ENCODE measurements at places on chromosomes 5 and 9.

DNA sequence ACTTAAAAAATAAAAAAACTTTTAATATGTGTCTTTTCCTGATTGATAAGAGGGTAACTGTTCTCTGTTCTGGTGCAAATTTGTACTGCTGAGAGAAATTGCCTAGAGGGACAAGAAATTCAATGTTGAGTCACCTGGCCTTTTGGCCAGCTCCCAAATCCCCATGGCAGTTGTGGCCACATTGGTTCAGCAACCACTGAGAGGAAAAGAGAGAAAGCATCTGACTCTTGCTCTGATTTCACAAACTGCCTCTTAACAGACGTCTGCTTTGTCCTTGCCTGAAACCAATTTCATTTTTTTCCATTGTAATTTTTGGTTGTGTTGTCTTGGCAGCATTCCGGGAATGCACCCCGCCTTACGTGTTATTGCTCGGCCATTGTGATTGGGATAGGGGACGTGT, 42.4 kb downstream of the NTRK2 start:
- DNase-seq, result no peak

DNA sequence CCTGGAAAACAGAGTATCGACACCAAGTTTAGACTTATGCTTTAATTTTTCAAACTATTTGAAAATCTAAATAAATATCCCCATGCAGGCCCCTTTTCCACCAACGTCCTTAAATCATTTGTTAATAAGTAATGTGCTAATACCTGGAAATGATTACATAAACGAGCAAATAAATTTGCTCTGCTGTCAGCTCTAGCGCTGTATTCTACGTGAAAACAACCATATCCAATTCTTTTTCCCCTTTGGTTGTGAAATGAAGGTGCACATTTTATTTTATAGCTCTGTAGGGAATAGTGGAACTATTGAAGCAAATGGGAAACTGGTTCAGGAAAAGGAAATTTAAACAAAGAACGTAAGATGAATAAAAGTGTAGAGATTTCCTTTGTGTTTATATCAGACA, 137.7 kb upstream of the ZNF608 start:
- DNase-seq, result no peak

- no peak for DNase-seq
These were observed 127.8 kb downstream of the MSX2 start for GRCh38 chr5:174852143-174852542.

- DNase-seq, result no peak
These were observed 43.4 kb upstream of the N4BP3 start for GRCh38 chr5:178069909-178070308.

- DNase-seq, result no peak
These were observed 446 bp downstream of the NXNL2 start for GRCh38 chr9:88535226-88536022.

DNA sequence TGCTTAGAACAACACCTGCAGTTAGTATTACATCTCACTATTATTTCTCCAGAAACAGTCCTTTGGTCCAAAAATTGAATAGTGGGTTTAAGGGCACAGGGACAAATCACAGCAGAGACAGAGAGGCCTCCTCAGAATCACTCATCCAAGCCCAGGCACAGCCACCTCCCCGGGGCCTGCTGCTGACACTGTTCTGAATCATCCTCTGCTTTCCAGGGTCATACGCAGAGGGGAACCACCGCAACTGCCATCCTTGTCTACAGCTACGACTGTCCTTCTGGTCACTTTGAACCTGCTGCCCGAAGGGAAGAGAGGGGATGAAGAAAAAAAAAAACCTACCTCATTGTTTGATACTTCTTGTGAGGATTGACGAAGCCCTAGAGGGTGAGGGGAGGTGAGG, 35.3 kb upstream of the MAN2A1 start:
- DNase-seq, result no peak

DNA sequence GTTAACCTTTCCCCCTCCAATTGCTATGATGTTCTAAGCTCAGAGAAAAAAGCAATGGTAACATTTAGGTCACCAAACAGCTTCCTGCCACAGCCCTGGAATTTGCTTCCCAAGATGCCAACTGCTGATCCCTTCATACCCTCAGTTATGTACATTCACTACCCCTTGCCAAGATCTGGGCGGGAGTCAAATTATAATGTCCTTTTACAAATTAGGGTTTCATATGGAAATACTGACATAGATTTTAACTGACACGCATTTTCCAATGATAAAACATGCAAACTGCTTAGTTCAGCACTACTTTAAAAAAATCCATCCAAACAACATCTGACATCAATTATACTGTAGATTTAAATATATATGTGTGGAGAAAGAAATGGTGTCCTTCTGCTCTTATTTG, 5.0 kb downstream of the LOX start:
- DNase-seq, result no peak

GRCh38 chr5:126428421-126428820, 5.2 kb downstream of the GRAMD2B start:
- no peak for DNase-seq

DNA sequence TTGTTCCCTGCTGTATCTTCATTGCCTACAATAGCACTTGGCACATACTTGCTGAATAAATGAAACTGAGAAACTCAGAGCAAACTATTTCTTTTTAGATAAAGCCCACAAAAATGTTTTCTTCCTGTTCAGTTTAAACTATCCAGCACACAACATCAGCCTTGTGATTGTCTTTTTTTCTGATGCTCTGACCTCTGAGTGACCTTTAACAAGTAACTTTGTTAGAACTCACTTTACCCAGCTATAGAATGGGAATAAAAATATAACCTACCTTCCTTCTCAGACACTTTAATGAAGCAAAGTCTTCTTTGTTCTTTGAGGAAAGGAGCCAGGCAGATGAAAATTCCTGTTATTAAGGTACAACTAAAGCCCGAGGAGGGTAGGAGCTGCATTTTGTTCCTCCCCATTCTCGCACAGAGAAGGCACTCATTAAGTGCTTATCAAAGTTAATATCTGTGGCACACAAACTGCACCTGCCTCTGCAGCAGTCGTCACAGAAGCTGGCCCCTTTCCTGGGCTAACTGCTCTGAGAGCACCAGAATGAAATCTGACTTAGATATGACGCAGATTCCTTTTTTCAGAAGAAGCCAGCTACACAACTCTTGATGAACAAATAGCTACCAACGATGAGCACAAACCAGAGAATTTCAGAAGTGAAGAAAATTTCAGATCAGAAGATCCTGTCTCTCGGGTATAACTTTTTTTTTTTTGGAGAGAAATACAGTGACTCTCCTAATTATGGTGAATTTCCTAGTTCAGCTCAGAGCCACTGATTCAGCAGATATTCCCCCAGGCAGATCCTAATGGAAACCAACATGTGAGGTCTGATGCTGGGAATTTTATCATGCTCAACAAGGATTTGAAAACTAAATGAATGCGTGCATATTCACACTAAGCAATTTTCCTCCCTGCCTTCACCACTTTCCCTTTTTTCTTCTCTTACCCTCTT, 31.0 kb upstream of the NR3C1 start:
- DNase-seq, result no peak

- peak; percentile 67 for DNase-seq
These were observed 106.2 kb downstream of the KLHL3 start for GRCh38 chr5:137629646-137630045.

DNA sequence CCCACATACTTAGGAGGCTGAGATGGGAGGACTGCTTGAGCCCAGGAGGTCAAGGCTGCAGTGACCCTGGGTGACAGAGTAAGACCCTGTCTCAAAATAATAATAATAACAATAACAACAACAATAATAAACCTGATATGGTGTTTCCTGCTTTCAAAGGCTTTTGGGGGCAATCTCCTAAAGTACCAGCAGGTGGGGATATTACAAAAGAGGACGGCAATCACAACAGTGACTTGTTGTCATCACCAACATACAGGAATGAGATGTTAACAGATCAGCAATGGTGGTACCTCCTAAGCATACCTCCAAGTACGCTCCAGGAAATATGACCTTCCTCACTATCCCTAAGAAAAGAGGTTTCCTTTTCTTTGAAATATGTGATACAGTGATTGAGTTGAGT, 91.1 kb upstream of the RNF180 start:
- peak; percentile 26 for DNase-seq

All from frontal cortex (tissue), 4 donors.